ENCODE measurements at places on chromosomes 2 and 18.

DNA sequence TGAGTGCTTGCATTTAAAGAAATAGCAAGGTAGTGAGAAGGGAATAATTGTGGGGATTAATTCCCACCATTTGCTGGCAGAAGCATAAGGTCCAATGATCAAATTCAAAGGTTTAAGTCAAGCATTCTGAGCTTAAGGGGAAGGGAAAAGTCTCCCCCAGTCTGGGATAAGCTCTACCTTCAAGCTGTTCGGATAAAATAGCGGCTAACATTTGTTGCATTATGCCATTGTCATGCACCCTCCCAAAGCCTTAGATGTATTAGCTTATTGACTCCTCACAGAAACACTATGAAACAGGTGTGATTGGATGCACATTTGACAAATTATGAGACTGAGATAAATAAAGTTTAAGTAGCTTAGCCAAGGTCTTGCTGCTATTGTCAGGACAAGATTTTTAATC is 52.2 kb upstream of the TGIF1 start:
- DNase-seq: no peak

DNA sequence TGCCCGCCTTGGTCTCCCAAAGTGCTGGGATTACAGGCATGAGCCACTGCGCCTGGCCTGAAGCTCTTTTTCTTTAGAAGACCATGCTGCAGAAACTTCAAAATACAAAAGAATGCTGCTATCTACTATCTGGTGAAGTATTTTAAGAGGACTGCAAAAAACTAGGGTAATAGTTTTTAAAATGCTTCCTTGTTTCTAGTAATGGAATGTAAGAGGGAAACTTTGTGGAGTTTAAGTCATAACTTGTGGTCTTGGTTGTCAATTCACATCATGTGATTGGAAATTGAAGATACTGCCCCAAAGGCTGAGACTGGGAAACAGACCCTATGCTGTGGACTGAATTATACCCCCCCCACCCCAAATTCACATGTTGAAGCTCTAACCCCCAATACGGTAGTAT is 68.3 kb downstream of the B3GNT2 start:
- no peak for DNase-seq

DNA sequence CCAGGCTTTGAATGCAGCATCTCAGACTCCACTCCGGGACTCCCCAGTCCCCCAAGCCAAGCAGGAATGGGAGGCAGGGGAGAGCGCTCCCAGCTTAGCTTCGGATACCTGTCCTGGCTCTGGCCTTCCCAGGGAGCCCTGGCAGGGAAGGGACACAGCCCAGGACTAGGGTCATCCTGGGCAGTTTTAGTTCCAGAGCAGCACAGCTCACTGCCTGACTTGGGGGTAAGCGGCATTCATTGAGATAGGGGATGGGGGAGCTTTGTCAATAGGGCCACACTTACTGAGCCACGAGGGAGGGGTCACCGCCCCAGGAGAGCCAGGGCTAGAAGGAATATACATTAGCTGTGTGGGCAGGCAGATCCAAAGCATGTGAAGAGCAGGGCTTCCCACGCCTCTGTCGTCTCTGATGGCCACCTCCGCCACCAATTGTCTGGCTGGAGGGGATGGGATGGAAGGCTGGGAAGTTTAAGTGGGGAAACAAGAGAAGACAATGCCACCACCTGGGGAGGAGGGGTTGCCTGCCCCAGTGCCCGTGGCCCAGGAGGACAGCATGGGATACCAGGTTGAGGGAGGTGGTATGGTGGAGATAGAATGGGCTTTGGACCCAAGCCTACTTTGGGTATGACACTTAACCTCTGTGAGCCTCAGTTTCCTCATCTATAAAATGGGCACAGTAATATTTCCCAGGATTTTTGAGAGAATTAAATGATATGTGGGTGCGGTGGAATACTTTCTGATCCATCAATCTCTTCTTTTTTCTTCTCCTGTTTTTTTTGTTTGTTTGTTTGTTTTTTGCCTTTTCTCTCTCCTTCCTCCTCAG is 40.2 kb downstream of the SCTR start:
- no peak for DNase-seq

DNA sequence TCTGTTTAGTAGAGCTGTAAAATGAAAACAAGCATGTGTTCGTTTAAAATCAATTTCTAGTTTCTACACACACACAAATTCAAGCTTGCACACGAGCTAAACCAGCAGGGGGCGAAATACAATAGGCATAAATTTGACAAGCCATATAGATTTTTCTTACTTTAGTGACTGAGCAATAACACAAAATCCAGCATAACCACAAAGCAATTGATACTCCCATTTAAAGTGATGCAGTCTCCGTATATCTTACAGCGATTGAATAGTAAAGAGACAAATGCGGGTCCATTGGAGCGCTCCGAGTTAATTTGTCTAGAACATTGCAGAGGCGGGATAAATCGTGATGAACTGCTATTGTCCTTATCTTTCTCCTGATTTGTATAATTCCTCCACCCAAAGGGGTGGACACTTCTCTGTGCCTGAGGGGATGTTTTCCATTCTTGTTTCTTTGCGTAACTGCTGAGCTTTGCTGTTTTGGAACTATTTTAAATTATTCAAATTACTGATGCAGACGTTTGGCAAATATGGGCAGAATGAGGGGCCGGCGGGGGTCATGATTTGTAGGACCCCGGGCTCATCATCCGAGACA is 1.2 kb upstream of the AFTPH start:
- DNase-seq: peak; percentile 20

GRCh38 chr2:29075894-29076705 is 1.8 kb upstream of the PCARE start:
- no peak for DNase-seq

- DNase-seq: no peak
These were observed 84.4 kb downstream of the SESTD1 start for GRCh38 chr2:179180242-179180641.

- DNase-seq: no peak
These were observed 133.7 kb upstream of the HNRNPA3 start for GRCh38 chr2:177078855-177079254.

- DNase-seq: no peak
These were observed 18.3 kb upstream of the SERPINB3 start for GRCh38 chr18:63679820-63680606.

DNA sequence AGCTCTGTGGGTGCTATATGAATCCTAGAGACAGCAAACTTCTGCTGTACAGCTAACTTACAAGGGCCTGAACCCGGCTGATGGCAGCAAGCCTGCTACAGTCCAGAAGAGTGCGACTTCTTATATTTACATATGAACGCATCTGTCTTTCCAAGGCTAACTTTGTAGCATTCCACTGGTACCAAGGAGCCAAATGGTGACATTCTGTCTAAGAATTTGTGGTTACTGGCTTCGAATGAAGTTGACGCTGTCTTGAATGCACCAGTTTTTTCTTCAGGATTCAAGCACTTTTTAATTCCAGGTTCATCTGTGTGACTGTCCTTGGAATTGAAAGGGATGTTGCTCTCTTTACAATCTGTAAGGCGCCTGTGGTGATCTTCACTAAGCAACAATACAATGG is 42.4 kb downstream of the THUMPD2 start:
- DNase-seq: no peak

DNA sequence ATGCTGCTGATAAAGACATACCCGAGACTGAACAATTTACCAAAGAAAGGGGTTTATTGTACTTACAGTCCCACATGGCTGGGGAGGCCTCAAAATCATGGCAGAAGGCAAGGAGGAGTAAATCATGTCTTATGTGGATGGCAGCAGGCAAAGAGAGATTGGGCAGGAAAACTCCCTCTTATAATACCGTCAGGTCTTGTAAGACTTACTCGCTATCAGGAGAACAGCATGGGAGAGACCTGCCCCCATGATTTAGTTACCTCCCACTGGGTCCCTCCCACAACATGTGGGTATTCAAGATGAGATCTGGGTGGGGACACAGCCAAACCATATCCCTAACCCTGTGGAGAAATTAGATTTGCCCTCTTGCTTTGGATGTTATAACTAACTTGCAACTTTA is 1068.0 kb upstream of the ZEB2 start:
- no peak for DNase-seq

- no peak for DNase-seq
These were observed 212.0 kb upstream of the RAB6C start for GRCh38 chr2:129767346-129768035.

DNA sequence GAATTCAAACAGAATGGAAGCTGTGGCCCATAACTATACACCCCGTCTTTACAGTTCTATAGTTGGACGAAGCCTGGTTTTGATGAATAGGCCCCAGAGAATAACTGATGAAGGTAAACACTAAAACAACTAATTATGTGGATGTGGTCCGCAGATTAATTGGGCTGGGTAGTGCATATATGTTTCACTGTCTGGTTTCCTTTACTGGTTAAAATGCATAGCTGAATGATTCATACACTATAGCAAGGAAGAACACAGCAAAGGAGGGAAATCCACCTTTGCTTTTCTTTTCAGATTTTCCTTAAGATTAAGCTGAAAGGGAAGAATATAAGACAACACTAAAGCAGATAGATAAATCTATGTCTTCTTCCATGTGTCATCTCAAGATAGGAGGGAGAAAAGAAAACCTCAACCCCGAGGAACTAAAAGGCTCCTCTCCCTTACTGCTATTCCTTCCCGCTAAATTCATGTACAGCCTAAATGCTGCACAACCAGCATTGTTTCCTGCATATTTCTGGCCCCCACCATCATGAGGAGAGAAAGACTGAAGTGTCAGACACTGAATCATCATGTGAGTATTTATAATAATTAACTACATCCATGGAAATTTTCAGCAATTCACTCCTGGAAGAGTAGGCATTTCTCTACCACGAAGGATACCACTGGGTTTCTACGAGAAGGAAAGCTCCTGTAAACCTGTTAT is 297.1 kb upstream of the CCDC68 start:
- DNase-seq: no peak

GRCh38 chr2:176599796-176600485 is 330.7 kb downstream of the MTX2 start:
- no peak for DNase-seq

DNA sequence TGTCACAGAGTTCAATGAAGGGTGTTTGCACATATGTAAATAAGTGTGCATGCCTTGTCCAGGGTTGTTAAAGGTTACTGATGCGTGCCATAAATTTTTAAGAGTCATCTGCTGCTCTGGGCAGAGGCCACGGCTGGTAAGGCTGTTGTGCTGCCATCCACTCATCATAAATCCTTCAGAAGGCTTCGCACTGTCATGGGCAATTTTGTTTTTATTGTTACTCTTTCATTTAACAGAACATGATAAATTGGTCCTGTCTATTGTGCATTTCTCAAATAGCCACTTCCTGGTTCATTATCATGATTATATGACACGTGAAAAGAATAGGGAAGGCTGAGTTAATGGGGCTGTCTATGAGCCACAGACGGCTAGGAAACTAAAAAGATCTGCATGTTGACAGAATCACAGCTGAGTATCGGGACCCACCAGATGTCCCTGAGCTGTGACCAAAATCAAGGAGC is 634.3 kb upstream of the SOX11 start:
- DNase-seq: peak; percentile 99

DNA sequence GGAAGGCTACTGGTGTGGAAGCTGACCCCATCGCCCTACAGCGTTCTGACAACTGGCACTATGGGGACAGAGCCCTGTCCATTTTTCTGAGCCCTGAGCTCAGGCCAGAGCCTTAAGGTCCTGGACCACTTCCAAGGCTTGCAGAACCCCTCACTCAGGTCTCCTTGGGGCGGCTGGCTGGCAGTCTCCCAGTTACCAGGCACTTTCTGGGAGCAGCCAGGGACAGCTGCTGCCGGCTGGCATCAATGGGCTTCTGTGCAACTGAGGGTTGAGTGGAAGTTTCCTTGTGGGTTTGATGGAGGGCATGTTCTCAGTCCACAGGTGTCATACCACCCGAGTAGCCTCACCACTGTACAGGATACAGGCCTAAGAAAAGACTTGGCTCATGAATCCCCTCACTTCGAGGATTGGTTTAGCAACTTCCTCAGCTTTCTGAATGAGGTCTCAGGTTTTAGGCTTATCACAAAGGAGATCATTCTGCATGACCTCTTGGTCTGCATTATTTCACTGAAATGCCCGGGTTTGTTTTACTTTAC is 27.4 kb upstream of the WIPF1 start:
- no peak for DNase-seq

- DNase-seq: no peak
These were observed 105.3 kb downstream of the GLI2 start for GRCh38 chr2:120840795-120841487.

GRCh38 chr2:42876326-42876751 is 84.0 kb upstream of the HAAO start:
- DNase-seq: no peak

Data from NCI-H1436 treated with DMSO at 0.1 percent for 48 hours (cell line).